Stimulated activated CD4-positive, alpha-beta T cell treated with anti-CD3 and anti-CD28 coated beads, TNF-alpha, amount 100 ng/mL, for 24 hours (primary cell): ENCODE measurements at places on chromosomes 1 and 21.

DNA sequence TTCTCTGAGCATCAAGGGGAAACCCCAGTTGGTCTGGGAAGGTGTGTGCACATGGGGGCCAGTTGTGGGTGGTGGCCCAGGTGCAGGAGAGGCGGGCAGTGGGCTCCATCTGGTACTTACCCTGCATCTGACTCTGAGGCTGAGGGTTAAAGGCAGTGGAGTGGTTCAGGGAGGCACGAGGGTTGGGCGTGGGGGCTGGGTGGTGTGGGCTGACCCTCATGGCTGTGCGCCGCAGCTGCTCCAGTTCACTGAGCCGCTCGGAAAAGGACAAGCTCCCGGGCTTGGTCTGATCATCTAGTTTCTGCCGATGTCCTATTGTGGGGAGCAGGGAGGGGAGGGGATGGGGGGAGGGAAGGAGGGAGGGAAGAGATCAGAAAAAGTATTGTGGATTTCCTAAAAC is 165.5 kb downstream of the CLIC6 start:
- no peak for DNase-seq

DNA sequence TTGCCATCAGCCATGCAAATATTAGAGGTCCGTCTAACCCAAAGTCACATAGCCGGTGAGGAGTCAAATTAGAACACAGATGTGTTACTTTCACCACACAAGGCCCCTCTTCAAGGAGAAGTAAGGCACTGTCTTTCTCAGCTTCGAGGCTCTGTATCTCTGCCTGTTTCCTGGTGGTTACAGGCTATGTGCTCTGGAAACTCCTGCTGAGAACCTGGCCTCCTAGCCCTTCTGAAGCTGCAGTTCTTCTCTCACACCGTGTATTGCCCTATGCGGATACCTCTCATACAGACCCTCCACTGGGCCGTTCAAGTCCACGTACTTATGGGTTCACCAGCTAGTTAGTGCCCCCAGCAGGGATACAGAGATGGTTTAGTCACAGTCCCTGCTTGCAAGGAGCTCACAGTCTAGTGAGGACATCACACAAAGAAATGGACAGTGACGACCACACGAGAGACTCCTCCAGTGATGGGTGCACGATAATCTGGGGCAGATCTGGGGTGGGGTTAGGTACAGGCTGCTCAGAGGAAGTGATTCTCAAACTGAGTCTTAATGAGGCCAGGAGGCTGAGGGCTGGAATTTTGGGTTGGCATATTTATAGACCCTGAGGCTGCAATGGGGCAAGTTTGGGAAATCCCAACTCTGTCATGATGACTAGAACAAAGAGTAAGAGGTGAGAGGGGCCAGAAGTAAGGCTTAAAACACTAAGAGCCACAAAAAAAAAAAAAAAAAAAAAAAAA is 22.8 kb upstream of the ELOA start:
- DNase-seq = no peak

DNA sequence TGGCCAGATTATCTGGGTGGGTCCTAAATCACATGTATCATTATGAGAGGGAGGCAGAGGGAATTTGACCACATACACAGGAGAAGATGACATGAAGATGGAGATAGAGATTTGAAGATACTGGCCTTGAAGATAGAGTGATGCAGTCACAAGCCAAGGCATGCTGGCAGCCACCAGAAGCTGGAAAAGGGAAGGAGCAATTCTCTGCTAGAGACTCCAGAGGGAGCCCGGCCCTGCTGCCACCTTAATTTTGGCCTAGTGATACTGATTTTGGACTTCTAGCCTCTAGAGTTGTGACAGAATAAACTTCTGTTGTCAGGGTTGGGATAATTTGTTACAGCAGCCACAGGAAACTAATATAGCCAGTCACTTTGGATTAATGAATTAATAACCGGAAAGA is 2.2 kb upstream of the PRDM2 start:
- no peak for DNase-seq

DNA sequence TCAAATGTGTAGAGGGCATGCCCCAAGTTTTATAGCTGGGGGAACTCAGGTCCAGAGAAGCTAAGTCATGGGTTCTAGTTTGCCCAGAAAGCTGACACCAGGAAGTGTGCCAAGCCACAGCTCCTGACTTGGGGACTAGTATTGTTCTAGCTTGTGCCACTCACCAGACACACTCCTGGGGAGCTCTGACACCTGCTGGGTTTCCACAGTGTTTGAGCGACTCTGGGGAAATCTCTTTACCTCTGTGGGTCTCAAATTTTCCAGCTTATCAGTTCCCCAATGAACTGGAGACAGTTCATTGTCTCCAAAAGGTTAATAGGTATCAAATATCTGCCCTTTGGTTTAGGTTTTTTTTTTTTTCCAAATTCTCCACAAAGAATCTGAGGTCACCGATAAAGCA is 4.2 kb downstream of the KISS1 start:
- DNase-seq = no peak

DNA sequence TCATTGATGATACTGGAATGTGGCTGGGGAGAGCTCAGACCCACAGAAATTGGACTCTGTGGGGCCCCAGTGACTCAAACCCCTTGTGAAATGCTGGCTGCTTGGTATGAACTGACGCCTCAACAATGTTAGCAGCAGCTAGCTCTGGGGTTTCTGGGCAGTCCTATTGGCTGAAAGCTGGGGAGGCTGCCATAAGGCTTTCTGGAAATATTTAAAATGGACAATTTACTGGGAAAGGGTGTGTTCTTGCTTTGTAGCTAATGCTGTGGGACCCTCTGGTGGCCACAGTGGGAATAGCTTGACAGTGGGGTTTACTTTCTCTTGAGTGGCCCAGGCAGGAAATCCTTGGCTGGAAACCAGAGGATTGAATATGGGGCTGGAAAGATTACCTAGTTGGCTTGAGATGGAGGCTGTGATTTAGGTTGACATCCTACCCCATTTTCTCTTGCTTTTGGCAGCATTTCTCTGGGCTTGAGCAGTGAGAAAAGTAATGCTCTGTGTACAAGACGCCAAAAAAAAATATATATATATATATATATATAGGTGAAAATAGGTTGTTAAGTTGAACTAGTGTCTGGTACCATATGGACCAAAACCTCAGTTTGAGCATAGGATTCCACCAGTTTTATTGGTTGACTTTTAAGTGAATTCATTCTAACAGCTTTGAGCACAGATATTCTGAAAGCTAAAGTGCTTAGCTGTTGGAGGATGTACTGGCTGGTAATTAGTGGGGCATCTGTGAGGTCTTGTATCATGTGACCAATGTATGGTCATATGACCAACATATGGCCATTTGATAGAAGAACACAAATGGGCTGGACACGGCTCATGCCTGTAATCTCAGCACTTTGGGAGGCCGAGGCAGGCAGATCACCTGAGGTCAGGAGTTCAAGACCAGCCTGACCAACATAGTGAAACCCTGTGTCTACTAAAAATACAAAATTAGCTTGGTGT is 8.2 kb upstream of the S100A10 start:
- DNase-seq = peak; percentile 73

DNA sequence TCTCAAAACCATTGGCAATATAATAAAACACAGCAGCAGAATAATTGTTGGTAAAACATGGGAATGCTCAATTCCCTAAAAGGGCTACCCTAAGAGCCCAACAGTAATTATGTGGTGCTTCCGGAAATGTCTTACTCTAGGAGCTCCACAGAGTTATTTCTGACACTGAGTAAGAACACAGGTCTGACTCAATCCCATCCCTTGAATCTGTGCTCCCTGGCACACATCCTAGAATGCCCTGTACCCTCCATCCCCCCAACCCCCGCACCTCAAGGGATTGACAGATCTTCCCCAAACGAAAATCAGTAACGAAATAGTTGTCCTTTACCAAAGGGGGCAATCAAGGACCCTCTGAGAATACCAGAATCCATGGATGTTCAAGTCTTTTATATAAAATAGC is 71.9 kb downstream of the SMYD2 start:
- DNase-seq = no peak

DNA sequence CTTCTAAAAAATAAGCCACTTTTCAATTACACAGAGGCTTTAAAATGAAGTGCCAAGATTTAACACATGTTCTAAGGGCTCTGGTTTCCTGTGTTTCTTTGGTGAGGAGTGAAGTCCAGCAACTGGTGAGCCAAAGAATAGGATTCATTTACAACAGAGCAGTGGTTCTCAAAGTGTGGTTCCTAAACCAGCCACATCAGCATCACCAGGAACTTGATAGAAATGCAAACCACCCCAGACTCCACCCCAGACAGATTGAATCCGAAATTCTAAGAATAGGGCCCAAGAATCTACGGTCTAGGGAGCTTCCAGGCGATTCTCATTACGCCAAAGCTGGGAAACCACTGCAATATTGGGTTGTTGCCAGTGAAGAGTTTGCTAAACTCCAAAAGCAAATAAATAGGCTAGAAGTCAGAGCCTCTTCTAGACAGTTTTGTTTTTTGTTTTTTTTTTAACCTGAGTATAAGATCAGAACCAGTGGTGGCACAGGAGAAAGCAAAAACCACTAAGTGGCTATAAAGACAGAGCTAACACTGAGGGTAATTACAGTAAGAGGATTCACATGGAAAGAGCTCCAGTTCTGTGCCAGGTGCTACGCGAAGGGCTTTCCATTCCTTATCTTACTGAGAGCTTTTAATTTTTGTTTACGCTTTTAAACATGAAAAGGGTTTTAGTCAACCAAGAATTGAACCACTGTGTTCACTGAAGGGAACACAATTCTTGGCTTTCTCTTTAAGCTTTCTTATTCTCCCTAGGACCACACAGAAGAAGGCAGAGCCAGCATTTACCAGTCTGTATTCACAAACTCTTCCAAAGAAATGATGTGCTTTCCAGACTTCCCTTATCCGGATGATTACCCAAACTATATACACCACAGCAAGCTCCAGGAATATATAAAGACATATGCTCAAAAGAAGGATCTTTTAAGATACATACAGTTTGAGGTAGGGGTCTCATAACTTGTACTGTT is 42.4 kb upstream of the FMO2 start:
- no peak for DNase-seq

DNA sequence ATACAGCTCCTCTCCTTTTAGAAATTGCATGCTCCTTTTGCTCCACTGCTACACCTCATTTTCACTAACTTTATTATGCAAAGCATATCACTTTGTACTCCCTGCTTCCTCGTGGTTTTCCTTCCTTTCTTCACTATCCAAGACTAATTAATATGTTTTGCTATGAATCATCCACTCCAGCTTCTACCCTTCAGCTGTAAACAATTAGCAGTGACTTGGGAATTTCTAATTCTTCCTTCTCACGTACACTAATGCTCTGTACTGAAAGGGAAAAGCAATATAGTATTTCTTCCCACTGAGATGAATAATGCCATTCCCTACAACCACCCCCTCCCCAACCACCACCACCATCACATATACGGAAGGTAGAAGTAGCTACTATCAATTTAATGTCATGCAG is 1917.0 kb downstream of the MRPL39 start:
- DNase-seq = no peak

DNA sequence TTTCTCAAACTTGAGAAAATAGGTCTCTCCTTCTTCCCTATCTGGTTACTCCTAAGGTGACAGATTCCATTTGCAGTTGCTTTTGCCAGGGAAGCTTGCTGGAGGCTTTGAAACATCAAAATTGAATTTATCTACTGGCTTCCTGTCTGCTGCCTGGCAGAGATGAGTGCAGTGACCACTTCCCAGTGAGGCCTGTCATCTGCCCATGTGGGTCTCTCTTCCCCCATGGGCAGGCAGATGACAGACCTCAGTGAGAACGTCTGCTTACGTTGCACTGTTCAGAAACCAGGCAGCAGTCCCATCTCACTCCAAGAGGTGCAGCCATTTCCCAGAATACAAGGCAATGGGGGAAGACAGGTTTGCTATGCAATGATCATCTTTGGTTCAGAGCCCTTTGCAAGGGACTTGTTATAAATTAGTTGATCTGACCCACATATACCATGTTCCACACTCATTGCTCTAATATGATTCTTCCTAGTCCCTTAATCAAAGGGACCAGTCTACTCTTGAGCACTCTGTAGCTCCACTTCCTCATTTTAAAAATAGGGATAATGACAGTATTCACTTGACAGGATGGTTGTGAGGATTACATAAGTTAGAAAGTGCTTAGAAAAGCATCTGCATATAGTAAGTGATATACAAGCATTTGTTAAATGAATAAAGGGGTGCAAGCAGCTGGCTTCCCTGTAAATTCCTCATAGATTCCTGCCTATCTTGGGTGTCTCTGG is 10.6 kb downstream of the PGBD5 start:
- DNase-seq = no peak

GRCh38 chr1:13456904-13457532 is 46.8 kb downstream of the PRAMEF20 start:
- DNase-seq = no peak

DNA sequence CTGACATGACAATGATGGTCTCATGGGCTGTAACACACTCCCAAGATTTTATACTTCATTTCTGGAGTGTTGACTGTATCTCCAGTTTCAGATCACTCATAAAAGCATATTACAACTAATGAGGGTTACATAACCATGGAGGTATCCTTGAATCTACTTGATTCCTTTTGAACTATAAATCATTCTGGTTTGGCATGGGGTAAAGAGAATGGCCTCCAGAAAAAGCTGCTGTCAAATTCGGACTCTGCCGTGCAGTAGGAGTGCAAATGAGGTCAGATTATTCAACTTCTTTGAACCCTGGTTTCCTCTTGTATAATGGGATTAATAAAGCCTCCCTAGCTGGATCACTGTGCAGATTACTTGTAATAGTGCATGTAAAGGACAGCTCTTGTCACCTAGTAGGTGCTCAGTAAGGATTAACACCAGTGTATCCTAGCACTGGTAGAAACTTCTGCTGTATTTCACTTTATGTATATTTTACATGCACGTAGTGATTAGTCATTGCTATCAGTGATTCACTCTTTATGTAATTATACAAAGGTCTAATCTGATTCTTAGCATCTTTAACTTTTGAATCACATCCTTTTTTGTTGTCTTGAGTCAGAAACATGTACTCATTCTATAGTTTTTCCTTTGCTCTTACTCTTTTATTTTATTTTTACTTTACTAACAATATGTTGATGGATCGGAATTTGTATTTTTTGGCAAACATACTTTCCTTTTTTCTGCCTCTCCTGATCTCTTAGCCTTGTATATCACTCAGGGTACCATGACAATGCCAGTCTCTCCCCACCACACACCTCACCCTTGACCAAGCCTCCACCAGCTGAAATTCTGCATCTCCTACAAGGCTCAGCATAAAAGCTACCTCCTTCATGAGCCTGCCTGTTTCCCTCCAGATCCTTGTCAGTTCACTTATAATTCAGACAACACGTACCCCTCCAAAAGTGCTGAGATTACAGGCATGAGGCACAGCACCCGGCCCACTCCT is 3.2 kb downstream of the LRRC8C start:
- no peak for DNase-seq

- DNase-seq = no peak
Measured at GRCh38 chr21:33769057-33769456, 126.8 kb downstream of the ITSN1 start.

DNA sequence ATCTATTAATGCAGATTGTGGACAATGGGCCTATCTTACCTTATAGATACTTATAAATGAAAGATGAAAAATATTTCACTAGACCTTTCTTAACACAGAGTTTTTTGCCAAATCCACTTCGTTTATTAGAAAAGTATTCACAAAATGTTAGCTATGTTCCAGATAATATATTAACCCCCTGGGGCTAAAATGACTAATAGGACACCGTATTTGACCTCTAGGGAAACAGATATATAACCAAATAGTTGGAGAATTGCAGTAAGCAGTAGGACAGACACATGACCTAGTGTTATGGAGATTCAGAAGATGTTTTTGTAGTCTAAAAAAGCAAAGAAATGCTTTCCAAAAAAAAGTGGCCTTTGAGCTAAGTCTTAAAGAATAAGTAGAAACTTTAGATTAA is 106.9 kb downstream of the SEC16B start:
- no peak for DNase-seq

- peak; percentile 36 for DNase-seq
Measured at GRCh38 chr1:201254625-201255478, 28.5 kb upstream of the PKP1 start.
